ENCODE measurements at places on chromosomes 6 and 20.

DNA sequence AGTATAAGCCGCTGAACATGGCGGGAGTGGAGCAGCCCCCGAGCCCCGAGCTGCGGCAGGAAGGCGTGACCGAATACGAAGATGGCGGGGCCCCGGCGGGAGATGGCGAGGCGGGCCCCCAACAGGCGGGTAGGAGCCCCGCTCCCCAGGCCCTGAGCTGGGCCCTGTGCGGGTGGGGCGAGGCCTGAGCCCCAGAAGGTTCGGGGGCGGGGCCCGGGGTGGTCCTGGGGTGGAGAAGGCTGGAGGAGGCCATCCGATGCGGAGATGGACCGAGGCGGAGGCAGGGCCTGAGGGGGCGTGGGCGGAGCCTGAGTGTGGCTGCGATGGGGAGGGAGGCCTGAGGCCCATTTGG lies 7.1 kb downstream of the L3MBTL1 start:
- no peak for DNase-seq

GRCh38 chr20:23157734-23158133 lies 71.6 kb upstream of the CD93 start:
- no peak for DNase-seq

GRCh38 chr6:143267760-143268159 lies 182.7 kb downstream of the ADAT2 start:
- no peak for DNase-seq

DNA sequence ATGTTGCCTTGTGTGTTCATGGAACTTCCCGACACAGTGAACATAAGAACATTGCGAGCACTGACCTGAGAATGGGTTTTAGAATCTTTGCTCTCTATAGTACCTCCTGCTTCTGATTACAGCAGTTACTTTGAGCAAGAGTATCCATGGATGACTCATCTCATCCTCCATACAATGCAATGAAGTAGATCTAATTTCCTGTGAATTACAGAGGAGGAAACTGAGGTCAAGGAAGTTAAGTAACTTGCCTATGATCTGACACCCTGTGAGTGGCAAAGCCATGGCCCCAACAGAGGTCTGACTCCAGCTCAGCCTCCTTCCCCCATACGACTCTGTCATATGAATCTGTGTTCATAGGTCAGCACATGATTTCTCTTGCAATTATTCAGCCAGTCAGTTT lies 518.1 kb downstream of the TFAP2A start:
- DNase-seq: no peak

DNA sequence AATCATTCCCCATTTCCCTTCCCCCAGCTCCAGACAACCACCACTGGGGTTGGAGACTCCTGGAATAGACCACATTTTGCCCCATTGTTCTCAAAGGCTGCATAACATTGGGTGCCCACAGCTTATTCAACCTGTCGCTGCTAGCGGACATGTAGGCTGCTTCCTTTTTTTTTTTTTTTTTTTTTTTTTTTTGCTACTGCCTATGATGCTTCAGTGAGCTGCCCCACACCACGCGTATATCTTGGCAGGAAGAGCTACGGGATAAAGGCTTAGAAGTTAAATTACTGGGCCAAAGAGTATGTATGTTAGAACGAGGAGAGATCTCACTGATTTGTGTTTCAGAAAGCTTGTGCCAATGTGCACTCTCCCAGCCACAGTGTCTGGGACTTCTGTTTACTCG lies 7.0 kb downstream of the LBP start:
- no peak for DNase-seq

- DNase-seq: no peak
Measured at GRCh38 chr6:44699851-44700250, 312.3 kb downstream of the CDC5L start.

- no peak for DNase-seq
Measured at GRCh38 chr20:13765299-13765698, 19.4 kb downstream of the ESF1 start.

DNA sequence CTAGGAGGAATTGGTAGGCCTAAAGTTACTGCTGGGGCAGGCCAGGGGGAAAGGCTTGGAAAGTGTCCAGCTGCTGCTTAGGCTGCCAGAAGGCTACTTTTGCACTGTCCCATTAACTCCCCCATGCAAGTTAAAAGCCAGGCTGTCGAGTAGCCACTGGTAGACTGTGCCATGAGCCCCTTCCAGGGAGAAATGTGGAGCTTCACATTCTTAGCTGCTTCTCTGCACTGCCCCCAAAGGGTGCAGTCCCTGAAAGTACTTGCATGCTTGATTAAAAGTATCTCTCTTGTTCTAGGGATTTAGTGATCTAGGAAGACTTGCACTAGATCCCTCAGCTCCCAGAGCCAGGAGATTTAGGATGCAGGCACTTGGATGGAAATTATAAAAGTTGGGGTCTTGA lies 57.3 kb downstream of the CDC5L start:
- DNase-seq: no peak

DNA sequence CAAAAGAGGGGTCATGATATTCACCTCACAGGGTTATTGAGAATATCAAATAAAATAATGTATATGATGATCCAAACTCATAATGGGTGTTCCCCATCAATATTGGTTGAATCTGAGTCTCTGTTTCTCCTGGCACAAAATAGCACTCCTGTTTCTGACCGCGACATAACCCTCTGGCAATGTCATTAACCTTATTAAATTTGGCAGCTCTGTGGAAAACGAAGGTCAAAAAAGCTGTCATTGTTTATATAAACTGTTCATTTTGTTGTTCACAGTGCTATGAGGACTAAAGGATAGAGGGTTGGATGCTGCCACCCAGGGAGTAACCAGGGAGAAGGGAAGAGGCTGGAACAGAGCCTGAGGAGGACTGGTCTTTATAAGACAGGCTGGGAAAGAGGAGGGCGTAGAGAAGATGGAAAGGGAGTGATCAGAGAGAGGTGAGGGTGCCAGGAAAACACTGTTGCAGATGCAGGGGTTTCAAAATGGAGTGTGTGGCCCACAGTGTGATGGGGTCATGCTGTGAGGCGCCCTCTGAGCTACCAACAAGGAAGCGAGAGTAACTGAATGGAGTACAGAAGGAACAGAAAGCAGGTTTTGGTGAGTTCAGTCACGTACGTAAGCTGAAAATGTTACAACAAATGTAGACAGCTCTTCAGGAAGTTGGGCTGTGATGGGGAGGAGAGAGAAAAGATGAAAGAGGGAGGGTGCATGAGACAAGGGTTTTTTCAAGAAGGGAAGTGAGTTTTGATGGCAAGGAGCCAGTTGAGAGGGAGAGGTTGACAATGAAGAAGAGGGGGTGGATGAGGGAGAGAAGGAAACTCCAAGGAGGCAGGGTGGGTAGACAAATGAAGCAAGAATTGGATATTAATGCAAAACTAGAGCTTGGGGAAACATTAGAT lies 251.6 kb upstream of the TAB2 start:
- DNase-seq: no peak

GRCh38 chr6:99745651-99746050 lies 139.0 kb downstream of the PRDM13 start:
- DNase-seq: no peak

- DNase-seq: no peak
Measured at GRCh38 chr20:16262594-16262993, 310.7 kb downstream of the KIF16B start.
